ENCODE measurements at places on chromosomes 7 and 10.

- H3K27me3 ChIP-seq, result no peaks in the 10 kb centered on the region
- no peaks in the 10 kb centered on the region for H3K36me3 ChIP-seq
- no peak overlapping the region for H3K27ac ChIP-seq
- peaks cover 15% of the 10 kb centered on the region for H3K4me1 ChIP-seq
- DNase-seq, result no peak
- H3K4me3 ChIP-seq, result no peak overlapping the region
Measured at GRCh38 chr7:143321734-143322133, 5.8 kb downstream of the CLCN1 start.

DNA sequence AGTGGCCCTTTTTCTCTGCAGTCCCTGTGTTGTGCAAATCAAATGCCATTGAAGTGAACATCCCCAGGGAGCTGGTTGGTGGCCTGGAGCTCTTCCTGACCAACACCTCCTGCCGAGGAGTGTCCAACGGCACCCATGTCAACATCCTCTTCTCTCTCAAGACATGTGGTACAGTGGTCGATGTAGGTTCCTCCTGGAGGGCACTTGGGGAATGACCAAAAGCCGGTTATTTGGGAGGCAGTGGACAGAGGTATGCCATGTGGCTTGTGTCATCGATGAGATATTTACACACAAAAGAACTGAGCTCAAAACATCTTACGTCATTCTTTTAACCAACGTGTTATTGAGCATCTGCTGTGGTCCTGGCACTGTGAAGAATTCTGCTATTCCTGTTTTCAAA is 19.7 kb downstream of the OIT3 start:
- no peaks in the 10 kb centered on the region for H3K36me3 ChIP-seq
- no peaks in the 10 kb centered on the region for H3K27me3 ChIP-seq
- H3K4me1 ChIP-seq, result no peaks in the 10 kb centered on the region

DNA sequence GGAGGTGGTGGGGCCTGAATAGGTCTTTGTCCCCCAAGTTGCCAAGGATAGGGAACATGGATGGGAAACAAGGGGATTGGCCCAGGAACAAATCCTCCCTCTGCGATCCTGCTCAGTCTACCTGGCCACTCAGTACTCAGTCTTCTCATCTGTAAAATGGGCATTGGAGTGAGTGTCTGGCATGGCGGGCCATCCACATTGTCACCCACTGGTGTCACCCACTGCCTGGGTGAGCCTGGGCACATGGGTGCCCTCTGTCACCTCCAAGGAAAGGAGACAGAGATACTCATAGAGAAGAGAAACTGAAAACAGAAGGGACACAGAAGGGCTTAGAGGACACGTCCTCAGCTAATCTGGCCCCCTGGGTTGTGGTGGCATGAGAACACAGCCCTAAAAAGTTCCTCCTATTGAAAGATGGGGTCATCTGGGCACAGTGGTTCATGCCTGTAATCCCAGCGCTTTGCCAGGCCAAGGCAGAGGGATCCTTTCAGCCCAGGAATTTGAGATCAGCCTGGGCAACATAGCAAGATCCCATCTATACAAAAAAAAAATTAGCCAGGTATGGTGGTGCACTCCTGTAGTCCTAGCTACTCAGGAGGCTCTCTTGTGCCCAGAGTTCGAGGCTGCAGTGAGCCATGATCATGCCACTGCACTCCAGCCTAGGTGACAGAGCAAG is 12.5 kb upstream of the TNRC18 start:
- H3K4me3 ChIP-seq, result no peak overlapping the region
- no peaks in the 10 kb centered on the region for H3K27me3 ChIP-seq
- H3K4me1 ChIP-seq, result peaks cover 23% of the 10 kb centered on the region
- no peak for DNase-seq
- no peak overlapping the region for H3K27ac ChIP-seq
- H3K36me3 ChIP-seq, result no peaks in the 10 kb centered on the region

- peak overlapping the region; percentile 81 for H3K27ac ChIP-seq
- no peaks in the 10 kb centered on the region for H3K27me3 ChIP-seq
- DNase-seq, result peak; percentile 81
- peaks cover 9% of the 10 kb centered on the region for H3K4me1 ChIP-seq
- peaks cover 12% of the 10 kb centered on the region for H3K36me3 ChIP-seq
Measured at GRCh38 chr10:110226926-110227641, 19.7 kb downstream of the MXI1 start.

Data from thyroid gland (tissue), 4 donors.